T1000 (cell line): ENCODE measurements at places on chromosomes 1 and 21.

- no peak for DNase-seq
Measured at GRCh38 chr1:12708396-12709090, 7.4 kb upstream of the AADACL3 start.

DNA sequence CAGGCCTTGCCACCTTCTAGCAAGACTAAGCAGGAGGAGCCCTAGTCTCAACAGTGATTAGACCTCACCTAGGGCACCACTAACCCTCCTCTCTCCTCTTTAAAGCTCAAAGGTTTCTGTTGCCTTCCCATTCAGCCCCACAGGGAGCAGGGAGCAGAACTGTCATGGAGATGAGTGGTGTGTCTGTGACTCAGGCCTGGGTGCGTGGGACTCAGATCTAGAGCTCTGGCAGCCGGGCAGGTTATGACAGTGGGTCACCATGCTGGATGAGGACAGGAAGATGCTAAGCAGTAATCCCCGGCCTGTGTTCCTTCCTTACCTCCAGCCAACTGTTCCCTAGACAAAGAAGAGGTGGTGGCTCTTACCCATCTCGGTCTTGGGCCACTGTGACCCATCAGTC lies 60.1 kb upstream of the COA6 start:
- no peak for DNase-seq

GRCh38 chr1:163875200-163875926 lies 553.6 kb downstream of the NUF2 start:
- no peak for DNase-seq

GRCh38 chr1:102085896-102086295 lies 89.2 kb upstream of the OLFM3 start:
- no peak for DNase-seq

DNA sequence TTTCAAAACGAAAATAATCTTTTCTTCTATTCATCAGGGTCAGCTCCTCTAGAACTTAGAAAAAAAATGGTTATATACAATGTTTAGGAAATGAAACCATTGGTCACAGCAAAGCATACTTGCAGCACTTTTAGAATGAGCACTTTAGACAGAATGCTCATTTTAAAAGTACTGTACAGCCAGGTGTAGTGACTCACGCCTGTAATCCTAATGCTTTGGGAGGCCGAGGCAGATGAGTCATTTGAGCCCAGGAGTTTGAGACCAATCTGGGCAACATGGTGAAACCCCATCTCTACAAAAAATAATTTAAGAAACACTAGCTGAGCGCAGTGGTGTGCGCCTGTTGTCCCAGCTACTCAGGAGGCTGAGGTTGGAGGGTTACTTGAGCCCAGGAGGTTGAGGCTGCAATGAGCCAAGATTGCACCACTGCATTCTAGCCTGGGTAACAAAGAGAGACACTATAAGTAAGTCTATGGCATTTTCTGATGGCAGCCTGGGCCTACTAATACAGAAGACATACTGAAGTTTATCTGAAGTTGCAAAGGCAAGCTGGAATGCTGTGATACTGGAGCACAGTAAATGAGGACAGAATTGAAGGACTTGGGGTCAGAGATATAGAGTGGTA lies 48.9 kb upstream of the ZNF326 start:
- no peak for DNase-seq

GRCh38 chr1:219350172-219350931 lies 176.7 kb downstream of the LYPLAL1 start:
- DNase-seq = no peak

- DNase-seq = no peak
Measured at GRCh38 chr1:201756406-201756805, 72.6 kb upstream of the IPO9 start.

- DNase-seq = no peak
Measured at GRCh38 chr1:236287356-236287755, 5.6 kb upstream of the ERO1B start.

- no peak for DNase-seq
Measured at GRCh38 chr1:30751830-30752650, 5.5 kb downstream of the LAPTM5 start.

DNA sequence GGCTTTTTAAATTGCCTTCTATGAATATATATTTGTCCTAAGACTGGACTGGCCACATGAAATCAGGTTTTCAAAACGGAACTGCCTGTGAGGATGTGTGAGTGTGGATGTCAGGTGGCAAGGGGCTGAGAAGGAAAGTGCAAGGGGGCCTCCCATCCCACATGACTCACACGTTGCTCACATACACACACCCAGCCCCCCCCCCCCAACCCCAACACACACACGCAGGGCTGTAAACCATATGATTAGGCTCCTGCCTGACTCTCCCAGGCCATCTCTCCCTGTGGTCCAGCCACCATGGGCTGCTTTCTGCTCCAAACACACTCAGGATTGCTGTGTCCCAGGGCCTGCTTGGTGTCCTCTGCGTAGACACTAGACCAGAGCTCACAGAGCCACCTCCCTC lies 22.4 kb downstream of the DEGS1 start:
- DNase-seq = peak; percentile 37

GRCh38 chr1:204853436-204853835 lies 17.2 kb upstream of the NFASC start:
- DNase-seq = no peak

DNA sequence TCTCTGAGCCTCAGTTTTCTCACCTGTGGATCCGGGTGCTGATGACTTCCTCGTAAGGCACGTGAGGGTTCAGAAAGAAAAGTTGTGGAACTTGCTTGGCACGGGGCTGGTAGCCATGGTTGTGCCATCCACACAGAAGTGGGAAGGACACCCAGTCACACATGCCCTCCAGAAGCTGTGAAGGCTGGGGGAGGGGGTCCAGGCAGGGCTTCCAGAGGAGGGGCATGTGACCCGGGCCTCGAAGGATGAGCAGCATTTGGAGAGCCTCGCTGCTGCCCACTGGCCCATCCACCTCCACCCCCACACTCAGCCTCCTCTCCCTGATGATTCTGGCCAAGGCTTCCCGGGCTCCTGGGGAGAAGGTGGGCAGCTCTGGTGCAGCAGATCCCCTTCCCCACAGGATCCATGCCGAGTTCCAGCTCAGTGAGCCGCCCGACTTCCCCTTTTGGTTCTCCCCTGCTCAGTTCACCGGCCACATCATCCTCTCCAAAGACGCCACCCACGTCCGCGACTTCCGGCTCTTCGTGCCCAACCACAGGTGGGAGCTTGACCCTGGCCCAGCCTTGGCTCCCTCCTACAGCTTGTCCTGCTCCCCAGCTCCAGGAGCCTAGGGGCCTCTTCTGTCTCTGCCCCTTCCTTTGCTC lies 9.4 kb downstream of the SELENON start:
- DNase-seq = no peak

DNA sequence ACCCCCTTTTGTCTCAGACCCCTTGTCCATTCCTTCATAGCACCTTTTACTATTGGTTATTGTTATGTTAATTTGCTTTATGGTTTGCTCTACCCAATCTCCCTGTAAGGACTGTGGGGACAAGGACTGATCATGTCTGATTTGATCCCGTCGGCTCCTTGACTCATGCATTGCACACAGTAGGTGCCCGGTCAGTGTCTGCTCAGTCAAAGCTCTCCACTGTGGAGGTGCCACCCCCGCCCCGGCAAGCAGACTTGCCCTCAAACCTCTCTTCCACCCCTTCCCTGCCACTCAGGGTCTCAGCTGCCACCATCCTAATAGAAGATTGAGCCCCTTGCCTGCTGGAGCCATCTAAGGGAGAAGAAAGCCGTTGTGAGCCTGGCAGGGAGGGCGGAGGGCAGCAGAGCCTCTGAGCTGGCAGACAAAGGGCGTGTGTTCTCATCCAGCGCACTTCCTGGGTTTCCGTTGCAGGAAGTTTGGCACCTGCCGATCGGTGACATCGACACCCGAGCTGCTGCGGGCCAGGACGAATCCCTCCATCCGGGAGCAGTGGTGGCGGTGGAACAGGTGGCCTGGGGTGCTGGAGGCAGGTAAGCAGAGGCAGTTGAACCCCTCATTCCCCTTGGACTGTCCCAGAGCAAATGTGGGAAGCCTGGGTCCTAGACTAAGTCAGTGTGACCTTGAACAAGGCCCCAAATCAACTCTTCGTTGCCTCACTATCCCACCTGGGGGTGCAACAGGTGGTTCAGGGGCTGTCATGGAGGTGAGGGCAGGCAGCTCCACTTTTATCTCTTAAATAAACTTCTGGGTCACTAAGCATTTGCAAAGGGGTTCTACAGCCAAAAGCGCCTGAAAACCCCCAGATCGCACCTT lies 2.2 kb upstream of the FBLIM1 start:
- no peak for DNase-seq

- DNase-seq = no peak
Measured at GRCh38 chr1:150268340-150268704, 494 bp downstream of the APH1A start.
